ENCODE measurements at places on chromosomes 1 and 21.
A peak's percentile ranks its signal among the peaks of the same experiment; 100 is the strongest.

DNA sequence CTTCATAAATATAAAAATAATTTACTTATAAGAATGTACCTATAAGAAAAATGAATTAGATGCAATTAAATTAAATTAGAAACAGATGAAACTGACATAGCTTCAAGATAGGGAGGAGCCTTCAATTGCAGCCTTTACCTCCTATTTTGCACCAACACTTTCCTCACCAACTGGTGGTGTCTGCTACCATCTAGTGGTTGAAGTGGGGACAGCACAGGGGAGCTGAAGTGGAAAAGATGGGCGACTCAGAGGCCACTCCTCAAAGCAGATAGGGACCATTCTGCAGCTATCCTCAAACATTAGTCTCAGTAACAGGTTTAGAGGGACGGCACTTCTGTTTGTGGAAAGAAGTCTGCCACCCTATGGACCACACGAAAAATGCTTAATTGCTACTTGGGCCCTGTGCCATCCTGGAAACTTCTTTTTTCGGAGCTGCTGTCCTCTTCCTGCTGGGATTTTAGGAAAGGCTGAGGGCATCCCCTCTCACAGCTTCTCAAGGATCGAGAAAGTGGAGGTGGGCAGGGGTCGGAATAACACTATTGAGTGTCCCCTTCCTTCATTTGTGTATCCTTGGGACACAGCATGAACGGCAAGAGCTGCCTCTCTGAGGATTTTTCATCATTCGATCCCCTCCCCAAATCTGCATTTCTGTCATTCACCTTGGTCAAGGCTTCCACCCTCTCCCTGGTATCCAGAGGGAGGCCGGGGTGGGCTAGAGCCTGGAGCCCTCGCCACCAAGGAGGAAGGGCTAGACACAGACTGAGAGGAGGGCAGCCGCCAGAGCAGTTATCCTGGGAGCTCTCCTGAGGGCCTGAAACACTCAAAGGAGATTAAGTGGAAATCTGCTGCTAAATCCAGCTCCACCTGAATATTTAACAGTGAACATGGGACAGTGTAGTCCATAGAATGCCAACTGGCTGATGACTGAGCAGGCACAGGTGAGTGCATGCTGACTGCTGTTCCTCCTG is 9.6 kb downstream of the PROK1 start:
- DNase-seq = peak; percentile 64
- H3K27ac ChIP-seq = no peak overlapping the region
- no peaks in the 10 kb centered on the region for H3K36me3 ChIP-seq
- no peak overlapping the region for H3K4me3 ChIP-seq
- H3K4me1 ChIP-seq = no peaks in the 10 kb centered on the region

DNA sequence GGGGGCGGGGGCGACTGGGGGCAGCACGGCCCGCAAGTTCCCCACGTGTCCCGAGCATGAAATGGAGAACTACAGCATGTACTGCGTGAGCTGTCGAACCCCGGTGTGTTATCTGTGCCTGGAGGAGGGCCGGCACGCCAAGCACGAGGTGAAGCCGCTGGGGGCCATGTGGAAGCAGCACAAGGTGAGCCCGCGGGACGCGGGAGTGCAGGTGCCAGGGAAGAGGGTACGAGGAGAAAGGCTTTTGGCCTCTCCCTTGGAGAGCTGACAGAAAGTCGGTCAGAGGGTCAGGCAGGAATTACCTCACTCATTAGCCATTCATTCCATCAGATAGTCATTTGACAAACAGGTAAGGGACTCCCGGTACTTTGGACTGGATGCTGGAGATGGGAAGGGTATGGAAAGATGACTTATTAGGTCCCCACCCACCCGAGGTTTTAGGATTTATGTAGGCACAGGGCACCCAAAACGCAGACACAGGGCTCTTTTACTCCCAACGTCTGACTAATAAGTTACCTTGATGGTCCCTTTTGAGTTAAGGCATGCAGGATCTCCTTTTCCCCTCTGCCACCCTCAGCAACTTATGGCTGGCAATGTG is 2.1 kb downstream of the TRIM67 start:
- H3K27ac ChIP-seq = no peak overlapping the region
- peaks cover 47% of the 10 kb centered on the region for H3K27me3 ChIP-seq
- no peak overlapping the region for H3K4me3 ChIP-seq
- H3K36me3 ChIP-seq = no peaks in the 10 kb centered on the region
- H3K4me1 ChIP-seq = no peaks in the 10 kb centered on the region

GRCh38 chr1:115809847-115810246 is 31.1 kb downstream of the NHLH2 start:
- DNase-seq = no peak
- no peaks in the 10 kb centered on the region for H3K4me1 ChIP-seq
- no peaks in the 10 kb centered on the region for H3K36me3 ChIP-seq
- no peak overlapping the region for H3K27ac ChIP-seq

DNA sequence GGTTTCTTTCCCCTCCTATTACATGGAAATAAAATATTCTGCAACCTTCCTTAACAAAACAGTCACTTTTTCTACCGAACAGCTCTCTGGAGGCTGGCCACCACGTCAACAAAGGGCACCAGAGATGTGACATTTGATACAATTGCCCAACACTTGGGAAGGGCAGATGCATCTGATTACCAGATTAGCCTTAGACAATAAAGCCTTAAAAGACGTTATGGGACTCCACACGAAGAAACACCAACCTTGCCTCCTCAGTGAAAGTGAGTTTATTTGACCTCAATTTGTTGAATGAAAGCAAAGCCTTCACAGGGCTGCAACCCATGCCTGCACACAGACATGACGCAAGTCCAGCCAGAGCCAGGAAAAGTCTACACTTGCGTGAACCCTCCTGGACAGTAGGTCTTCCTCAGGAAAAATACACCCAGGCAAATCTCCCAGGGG is 136.1 kb downstream of the TGFBR3 start:
- no peak for DNase-seq
- H3K4me3 ChIP-seq = no peak overlapping the region
- H3K36me3 ChIP-seq = no peaks in the 10 kb centered on the region
- no peaks in the 10 kb centered on the region for H3K4me1 ChIP-seq
- H3K27me3 ChIP-seq = no peaks in the 10 kb centered on the region

DNA sequence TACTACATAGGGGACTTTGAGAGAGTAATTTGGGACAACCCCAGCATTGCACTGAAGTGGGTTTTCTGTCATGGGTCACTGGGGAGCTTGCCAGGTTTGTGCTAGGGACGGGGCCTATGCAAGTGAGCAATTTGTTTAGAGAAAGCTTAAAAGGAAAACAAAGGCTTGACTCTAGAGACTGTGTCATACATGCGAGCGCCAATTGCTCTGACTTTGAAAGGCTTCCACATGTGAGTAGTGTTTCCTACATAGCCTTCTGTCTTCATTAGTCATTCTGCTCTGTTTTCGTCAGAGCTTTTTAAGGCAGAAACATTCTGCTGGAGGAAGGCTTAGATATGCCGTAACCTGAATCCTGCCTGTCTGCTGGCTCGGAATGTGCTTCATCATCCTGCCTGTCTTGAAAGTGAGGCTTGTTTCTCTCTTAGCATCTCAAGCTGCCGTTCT is 28.4 kb downstream of the TRIM45 start:
- no peaks in the 10 kb centered on the region for H3K4me1 ChIP-seq
- no peak overlapping the region for H3K27ac ChIP-seq
- no peak for DNase-seq
- H3K36me3 ChIP-seq = peaks cover 14% of the 10 kb centered on the region
- H3K27me3 ChIP-seq = no peaks in the 10 kb centered on the region

- no peaks in the 10 kb centered on the region for H3K36me3 ChIP-seq
- no peaks in the 10 kb centered on the region for H3K4me1 ChIP-seq
- H3K4me3 ChIP-seq = no peak overlapping the region
- no peak for DNase-seq
Observed at GRCh38 chr1:88983791-88984559, 8.5 kb downstream of the KYAT3 start.

- H3K27ac ChIP-seq = no peak overlapping the region
- no peaks in the 10 kb centered on the region for H3K4me1 ChIP-seq
- no peak for DNase-seq
- no peak overlapping the region for H3K4me3 ChIP-seq
Observed at GRCh38 chr1:169046671-169047070, 59.8 kb upstream of the ATP1B1 start.

DNA sequence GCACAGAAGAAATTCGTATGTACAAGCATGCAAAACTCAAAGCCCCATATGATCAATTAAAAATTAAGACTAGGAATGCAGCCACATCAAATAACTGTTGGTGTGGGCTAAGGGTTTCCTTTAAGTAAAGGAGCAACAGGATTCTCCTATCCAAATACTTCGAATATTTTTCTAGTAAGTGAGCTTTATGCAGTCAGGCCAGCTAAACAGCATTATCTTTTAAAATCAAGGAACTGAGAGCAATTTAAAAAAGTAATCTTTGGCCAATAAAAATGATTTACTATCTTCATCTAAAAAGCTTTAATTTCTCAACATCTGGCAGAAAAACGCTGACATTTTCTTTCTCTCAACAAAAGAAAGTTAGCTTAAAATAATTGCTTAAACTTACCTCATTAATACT is 19.8 kb downstream of the CNN3 start:
- H3K27me3 ChIP-seq = no peaks in the 10 kb centered on the region
- H3K27ac ChIP-seq = no peak overlapping the region
- no peak for DNase-seq

DNA sequence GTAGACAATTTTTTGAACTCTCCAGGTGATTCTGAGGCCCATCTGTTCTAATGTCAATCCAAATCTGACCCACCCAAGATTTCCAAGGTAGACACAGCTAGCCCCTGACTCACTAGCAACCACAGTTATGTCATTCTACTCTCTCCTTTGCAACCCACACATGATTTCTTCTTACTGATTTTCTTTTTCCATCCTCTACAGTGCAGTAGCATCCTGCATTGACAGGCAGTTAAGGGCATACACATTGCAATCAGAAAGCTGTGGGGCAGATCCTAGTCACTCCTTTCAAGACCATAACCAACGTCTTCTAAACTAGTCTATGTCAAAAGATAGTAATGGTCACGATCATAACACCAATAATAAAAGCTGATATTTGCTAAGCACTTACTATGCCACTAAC is 54.2 kb downstream of the JAK1 start:
- H3K4me3 ChIP-seq = no peak overlapping the region
- H3K4me1 ChIP-seq = no peaks in the 10 kb centered on the region
- H3K27me3 ChIP-seq = no peaks in the 10 kb centered on the region
- no peak overlapping the region for H3K27ac ChIP-seq

DNA sequence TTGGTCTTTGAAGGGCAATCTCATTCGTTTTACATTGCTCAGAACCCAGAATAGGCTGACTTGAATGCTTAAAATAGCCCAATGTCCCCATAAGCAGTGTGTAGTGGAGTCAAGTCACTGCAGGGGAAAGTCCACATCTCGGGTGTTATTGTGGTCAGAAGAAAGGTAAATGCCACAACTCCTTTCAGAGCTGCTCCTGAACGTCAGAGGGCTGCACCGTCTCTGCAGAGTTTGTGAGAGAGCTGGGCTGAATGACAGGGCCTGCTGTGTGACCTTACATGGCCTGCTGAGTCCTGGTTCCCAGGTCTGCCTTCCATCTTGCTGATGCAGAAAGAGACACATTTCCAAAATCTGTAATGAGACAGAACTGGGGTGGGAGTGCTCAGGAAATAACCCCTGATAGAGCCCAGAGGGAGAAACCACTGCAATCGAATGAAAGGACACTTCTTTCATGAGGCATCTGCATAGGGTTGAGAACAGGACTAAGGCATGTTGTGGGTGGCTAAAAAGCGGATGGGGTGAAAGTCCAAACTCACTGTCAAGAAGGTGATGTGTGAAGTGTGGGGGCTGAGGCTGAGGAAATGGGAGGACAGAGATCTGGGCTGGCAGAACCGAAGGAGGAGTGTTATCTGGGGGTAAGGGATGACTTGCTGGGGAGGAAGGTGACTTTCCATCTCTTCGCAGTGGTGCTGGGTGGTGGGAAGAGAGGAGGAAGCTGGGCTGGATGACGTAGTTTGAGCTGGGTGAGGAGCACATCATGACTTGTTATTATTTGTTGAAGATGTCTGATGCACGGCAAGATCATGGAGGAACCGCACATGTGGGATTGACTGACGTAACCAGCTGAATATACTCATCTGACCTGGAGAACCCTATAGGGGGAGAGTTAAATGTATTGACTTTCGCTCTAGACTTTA is 33.7 kb downstream of the XCL2 start:
- no peaks in the 10 kb centered on the region for H3K27me3 ChIP-seq
- no peak overlapping the region for H3K4me3 ChIP-seq
- no peaks in the 10 kb centered on the region for H3K36me3 ChIP-seq
- H3K4me1 ChIP-seq = no peaks in the 10 kb centered on the region
- H3K27ac ChIP-seq = no peak overlapping the region

DNA sequence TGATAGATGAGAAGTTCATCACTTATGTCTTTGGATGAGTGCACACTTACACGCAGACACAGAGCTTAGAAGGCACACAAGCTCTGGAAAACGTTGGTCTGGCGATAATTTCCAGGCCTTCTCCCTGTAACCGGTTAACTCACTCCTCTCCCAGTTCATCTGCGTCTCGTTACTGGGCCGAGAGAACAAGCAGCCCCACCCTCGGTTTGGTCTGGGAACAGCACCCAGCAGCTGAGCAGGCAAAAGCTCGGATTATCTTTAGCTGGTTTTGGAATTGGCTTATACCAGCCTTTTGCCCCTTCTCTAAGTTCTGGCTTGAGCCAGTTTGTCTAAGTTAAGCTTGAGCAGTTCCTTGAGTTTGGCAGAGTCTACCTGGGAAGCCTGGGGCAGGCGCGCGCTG is 27.3 kb upstream of the COL6A1 start:
- H3K4me3 ChIP-seq = no peak overlapping the region
- no peaks in the 10 kb centered on the region for H3K36me3 ChIP-seq
- H3K27me3 ChIP-seq = no peaks in the 10 kb centered on the region
- no peak for DNase-seq

GRCh38 chr1:214440219-214440965 is 111.0 kb downstream of the PTPN14 start:
- no peak overlapping the region for H3K27ac ChIP-seq
- no peaks in the 10 kb centered on the region for H3K36me3 ChIP-seq
- no peak for DNase-seq
- H3K27me3 ChIP-seq = no peaks in the 10 kb centered on the region
- peaks cover 8% of the 10 kb centered on the region for H3K4me1 ChIP-seq
- H3K4me3 ChIP-seq = no peak overlapping the region

DNA sequence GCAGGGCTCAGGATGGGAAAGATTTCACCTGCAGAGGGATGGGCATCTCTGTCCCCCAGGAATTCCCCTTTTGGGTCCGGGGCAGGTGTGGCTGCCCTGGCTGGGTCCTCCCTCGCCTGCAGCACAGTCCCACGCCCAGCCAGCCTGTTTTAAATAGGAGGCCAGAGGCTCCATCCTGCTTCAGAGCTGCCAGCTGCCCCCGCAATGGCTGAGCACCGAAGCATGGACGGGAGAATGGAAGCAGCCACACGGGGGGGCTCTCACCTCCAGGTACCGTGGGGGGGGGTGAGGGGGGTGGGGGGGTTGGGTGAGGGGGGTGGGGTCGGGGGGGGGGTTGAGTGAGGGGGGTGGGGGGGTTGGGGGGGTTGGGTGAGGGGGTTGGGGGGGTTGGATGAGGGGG is 3.6 kb downstream of the SCNN1D start:
- no peaks in the 10 kb centered on the region for H3K27me3 ChIP-seq
- DNase-seq = no peak
- H3K27ac ChIP-seq = no peak overlapping the region
- H3K4me3 ChIP-seq = no peak overlapping the region
